ENCODE measurements at places on chromosomes 6 and 20.

DNA sequence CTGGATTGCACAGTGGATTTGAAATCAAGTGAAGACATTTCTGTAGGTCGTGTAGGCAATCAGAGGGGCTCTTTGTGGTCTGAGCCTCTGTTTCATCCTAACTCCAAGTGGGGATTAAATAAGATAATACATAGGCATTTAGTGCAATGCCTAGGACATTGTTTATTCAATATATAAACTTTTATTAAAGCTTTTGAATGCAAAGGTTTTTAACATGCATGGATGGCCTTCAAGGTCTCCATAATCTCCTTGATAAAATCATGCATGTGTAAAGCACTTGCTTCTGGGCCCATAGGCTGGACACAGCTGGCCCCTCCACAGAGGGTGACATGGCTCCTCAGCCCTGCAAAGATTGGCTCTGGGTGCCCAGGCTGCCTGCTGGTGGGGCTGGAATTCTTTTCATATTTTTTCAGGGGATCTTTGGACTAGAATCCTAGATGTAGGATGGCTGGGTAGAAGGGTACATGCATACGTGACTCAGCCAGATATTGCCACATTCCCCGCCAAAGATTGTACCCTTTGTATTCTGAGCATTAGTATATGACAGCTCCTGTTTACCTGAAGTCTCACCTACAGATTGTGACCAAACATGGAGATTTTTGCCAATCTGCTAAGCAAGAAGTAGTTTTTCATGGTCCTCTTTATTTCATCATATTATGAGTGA lies 19.0 kb upstream of the AVP start:
- no peak for DNase-seq

- DNase-seq: no peak
Measured at GRCh38 chr6:112466373-112467151, 119.4 kb downstream of the RFPL4B start.

DNA sequence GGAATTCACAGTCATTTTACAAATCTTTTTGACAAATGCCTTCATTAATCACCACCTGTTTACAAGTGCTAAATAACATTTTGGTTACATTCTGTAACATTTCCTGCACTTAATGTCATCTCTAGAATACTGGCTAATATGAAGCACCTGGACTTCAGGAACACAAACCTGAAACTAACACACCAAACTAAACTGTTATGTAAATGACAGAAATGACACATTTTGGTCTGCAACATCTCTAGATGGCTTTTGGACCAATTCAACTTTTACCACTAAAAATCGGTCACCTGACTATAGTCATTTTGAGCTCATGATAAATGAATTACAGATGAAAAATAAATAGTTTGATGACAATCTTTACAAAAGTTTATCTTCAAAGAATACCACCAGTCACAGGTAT lies 80.6 kb downstream of the ATG5 start:
- no peak for DNase-seq

- no peak for DNase-seq
Measured at GRCh38 chr20:39986173-39986904, 702.7 kb downstream of the MAFB start.

DNA sequence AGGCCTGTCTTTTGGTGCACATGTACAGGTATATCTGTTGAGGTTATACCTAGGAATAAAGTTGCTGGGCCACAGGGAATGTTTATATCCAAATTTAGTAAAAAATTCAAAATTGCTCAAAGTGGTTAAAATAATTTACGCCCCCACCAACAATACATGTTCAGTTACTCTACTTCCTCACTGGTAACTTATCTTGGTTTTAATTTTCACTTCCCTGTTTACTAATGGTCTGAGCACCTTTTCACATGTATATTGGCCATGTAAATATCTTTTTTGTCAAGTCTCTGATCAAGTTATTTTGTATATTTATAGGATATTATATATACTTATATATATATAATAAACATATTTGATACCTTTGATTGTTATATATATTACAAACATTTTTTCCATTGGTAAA lies 9.7 kb downstream of the PDE7B start:
- DNase-seq: no peak

DNA sequence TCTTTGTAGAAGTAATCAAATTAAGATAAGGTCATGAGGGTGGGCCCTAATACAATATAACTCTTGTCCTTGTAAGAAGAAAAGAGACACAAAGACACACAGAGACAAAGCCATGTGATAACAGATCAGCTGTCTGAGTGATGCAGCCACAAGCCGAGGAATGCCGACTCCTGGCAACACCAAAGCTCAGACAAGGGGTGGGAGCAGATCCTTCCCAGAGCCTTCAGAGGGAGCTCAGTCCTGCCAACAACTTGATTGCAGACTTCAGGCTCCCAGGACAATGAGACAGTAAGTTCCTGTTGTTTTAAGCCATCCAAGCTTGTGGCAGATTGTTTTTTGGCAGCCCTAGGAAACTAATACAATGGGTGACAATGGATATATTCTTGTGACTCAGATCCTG lies 325.0 kb upstream of the AGPAT4 start:
- DNase-seq: no peak

Data from activated CD4-positive, alpha-beta T cell treated with anti-CD3 and anti-CD28 coated beads, Interleukin-2, amount 50 U/mL, for 48 hours (primary cell).